ENCODE measurements at places on chromosomes 16 and 17.

GRCh38 chr16:19659554-19659953 lies 58.5 kb downstream of the KNOP1 start:
- no peak for DNase-seq

GRCh38 chr17:62857526-62857925 lies 49.4 kb upstream of the MARCHF10 start:
- no peak for DNase-seq

DNA sequence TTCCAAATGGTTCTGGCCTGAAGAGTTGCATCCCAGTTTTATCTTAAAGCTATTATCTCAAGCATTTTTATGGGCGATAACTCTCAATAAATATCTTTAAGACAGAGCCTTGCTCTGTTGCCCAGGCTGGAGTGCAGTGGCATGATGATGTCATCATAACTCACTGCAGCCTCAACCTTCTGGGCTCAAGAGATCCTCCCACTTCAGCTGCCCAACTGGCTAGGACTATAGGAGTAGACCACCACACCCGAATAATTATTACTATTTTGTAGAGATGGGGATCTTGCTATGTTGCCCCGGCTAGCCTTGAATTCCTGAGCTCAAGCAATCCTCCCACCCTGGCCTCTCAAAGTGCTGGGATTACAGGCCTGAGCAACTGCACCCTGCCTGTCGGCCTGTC lies 26.1 kb upstream of the CYTH1 start:
- no peak for DNase-seq

DNA sequence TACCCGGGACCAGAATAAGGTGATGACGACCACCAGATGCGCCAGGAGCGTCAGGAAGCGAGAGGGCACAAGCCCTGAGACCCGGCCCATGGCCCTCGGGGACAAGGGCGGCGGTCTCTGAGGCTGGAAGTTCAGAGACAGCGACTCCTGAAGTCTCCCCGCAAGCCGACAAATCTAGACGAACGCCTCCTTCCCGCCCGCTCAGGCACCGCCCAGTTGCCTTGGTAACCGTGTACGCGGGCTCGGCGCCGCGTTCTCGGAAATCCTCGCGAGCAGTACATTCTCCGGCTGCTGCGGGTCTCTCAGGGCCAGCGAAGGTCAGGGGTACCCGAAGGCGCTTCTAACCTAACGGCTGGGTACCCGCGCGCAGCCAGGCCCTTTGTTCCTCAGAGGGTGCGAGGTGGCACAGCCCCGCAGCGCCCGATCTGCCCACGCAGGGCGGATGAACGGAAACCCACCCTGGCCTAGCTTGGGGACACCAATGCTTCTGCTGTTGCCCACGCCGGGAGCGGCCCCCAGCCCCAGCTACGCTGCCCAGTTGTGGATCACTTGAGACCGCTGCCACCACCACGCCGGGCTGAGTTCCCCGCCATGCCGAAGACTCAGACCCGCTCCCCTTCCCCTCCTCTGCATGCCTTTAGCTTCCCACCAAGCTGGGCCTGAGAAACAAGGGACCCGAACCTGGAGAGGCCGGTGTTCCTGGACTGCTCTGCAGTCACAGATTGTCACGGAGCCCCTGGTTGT lies at the start of gene TMEM107:
Gene TMEM107 (minus strand): TSS at position 184 of the 744 bp plus-strand sequence. CDS start 94 bp downstream, at position 90.
- peak; percentile 81 for DNase-seq

DNA sequence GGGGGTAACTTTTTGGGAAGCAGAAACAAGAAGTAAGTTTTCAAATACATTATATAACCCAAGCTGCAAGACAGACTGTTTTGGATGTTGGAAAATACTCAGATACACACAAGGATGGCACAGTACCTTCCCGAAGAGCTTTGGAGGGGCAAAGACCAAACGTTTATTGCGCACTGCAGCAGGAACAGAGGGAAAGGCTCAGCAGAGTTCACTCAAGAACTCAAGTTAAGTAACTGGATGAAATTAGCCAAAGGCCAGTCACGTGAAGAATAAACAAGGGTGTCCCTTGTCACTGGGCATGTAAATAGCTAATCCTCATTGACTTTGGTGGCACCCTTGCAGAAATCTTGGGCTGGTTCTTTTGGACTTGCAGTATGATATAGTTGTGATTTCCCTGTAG lies 2.8 kb downstream of the PDK2 start:
- no peak for DNase-seq

GRCh38 chr17:4968486-4969046 lies 949 bp upstream of the SPAG7 start:
- peak; percentile 31 for DNase-seq

GRCh38 chr17:11950771-11951519 lies 46.3 kb downstream of the ZNF18 start:
- no peak for DNase-seq
